Non-pigmented ciliary epithelial cell (primary cell): ENCODE measurements at places on chromosomes 7 and 10.

DNA sequence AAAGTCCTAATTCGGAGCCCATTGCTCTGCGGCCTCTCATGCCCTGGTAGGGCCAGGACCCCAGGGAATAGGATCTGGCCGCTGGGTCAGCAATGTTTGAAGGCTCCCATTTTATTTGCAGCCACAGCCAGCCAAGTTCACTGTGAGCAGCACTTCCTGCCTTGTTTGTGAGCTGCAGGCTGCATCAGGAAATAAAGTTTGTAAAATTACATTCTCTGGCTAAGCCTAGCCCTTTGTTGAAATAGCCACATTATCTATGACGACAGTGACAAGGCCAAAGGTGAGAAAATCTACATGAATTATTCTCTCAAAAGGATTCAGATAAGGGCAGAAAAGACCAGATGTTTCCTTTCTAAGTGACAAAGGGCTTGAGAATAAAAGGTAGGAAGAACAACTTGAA is 23.7 kb upstream of the ITGB1 start:
- DNase-seq, result no peak

GRCh38 chr7:13508586-13508985 is 480.9 kb downstream of the ETV1 start:
- DNase-seq, result no peak

DNA sequence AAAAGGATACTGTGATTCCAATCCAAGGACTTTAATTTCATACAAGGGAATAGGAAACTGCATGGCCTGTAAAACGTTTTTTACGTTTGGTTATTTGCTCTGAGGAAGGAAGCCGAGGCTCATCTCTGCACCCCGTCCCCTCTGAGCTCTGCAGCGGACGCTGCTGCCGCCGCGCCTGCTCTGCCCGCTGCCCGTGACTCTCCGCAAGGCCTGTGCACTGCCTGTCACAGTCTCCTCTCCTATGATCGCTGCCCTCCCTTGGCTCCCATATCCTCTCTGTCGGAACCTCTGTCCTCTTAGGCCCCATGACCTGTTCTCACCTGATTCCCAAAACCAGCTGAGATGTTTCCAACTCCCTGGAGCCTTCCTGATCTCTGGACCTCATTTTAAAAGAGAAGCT is 320.3 kb upstream of the ZNF32 start:
- no peak for DNase-seq

DNA sequence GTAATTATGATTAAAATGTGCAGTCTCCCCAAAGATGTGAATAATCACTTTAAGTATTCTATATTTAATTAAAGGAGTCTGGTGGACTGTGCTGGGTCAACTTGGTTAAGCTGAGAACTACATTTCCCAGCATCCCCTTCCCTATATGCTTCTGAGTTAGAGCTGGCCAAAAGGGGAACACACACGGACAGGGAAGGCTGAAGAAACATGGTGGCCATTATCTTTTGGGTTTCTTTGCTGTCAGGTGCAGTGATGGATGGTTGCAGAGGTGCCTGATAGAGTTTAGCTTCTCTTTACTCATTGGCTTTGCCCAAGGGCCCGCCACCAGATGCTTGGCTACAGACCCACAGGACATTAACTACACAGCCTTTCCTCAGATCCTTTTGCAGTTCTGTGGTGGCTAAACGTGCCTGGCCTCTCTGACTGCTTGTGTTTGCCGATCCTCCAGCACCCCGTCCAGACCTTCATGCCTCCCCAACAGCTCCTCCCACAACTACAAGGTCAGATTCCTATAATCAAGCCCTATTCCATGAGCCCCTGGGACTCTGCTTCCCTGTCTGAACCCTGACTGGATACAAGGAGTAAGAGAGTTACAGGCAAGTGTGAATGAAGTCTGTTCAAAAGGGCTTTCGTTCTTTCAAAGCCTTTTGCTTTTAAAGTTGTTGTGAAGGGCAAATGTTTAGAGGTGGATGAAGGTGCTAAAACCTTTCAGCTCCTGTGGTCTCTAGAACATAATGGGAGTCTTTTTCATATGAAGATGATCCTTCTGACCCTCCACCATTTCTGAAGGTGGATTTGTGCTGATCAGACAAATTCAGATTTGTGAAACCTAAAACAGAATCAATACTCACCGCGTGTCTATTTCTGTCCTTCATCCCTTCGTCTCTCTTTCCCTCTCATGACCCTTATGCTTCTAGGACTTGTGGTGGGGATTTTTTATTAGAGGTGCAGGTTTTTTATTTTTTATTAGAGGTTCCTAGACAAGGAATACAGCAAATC is 21.5 kb downstream of the BUB3 start:
- DNase-seq, result no peak

- DNase-seq, result no peak
Observed at GRCh38 chr10:87092861-87093631, 1.6 kb downstream of the GLUD1 start.

- DNase-seq, result no peak
Observed at GRCh38 chr10:120327675-120328074, 129.4 kb upstream of the PLPP4 start.
